Heart left ventricle (tissue), 16 donors: ENCODE measurements at places on chromosomes 13 and 19. TPM values are rescaled to one million over a fixed set of nuclear protein-coding genes. Genes with fewer than 3 reads are reported as not detected.

GRCh38 chr19:12838182-12838885 lies at the start of gene MAST1:
MAST1 (plus strand) TSS chr19:12838515; CDS start chr19:12838573, 58 bp downstream.
- DNase-seq, result no peak

DNA sequence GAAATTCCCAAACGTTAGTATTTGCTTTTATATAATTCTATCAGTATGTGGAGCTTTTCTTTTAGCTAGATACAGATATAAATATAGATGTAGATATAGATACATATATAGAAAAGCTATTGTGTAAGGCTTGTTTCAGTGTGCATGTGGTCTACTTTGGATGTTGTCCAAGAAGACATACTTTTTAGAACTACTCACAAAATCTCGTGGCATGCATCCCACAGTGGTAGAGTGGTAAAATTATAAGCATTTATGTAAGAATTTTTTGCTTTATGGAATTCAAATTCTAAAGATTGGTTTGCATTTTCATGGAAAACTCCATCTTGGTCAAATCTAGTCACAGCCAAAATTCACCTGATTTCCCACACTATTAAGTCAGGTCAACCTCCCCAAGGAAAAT lies 880.4 kb downstream of the EFNB2 start:
- DNase-seq, result no peak

DNA sequence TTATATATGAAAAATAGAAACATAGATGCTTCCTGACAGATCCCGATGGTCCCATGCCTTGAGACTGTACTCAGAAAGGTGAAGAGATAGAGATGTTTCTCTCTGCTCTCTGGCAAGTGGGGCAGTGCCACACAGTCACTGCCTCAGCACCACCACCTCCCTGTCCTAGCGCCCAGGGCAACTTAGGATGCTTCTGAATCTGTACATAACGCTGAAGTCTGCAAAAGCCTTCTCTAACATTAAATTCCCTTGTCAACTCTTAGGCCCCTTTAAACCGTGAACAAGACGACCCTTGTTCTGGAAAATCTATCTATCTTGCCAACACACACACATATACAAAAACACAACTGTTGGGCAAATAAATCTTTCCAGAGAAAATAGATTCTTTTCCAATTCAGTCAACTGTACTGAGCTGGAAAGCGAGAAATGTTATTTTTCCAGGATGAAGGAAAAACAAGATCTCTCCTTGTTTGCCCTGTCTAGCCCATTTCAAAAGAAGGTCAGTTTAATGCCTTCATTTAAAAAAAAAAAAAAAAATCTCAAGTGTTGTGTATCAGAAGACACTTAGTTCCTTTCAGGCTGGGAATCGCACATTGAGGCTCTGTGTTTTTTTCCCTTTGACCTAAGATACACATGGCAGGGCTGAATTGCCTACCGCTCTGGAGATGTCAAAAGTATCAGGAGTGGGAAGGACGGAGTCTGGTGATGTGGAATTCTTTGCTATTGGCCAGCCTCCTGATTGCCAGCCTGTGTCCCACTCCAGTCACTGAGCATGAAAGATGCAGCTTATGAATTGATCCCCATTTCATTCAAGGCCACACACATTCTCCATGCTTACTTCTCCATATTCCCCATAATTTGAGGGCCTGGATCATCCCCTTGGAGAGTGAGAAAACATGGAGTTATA lies 241.4 kb downstream of the LACC1 start:
- DNase-seq, result no peak

GRCh38 chr13:114111577-114111976 lies 20.8 kb downstream of the RASA3 start:
- no peak for DNase-seq

GRIN3B gene
- not detected for total RNA-seq

DNA sequence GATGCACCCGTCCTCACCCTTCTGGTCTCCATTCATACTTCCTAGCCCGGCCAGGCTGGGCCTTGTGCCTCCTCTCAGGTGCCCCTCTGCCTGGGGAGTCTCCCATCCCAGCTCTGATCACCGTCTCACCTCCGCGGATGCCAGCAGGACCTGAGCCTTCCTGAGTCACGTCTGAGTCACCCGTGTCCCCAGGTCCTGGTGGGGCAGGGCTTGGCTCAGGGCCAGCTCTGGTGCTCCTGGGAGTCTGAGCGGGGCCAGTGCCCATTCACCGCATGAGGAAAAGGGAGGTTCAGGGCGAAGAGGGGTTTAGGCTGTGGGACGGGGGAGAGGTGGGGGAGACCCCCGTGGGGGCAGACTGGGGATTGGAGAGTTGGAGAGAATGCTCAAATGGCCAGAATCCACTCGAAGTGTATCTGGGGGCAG lies 593 bp downstream of the ATP8B3 start:
- peak; percentile 82 for DNase-seq

- DNase-seq, result no peak
These were observed 5.7 kb upstream of the THSD1 start for GRCh38 chr13:52411629-52412028.

- DNase-seq, result no peak
These were observed 94.7 kb downstream of the CDADC1 start for GRCh38 chr13:49342454-49342853.

ADPRHL1 gene
- 608 TPM for total RNA-seq

DNA sequence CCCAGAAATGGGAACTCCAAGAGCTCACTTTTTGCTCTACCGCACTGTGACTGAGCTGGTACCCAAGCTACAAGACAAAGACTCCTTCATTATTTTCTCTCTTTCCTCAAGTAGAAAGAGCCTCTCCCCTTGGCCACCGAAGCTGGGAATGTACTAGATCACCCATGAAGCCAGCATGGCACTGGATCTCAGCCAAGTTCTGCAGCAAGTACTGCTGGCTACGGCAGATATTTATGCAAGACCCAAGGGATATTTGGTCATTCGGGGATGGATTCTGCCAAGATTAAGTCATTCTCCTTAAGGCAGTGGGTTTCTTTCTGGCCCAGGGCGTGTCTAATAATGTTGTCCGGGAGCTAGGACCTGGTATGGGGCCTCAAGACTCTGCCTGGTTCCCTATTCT lies 633.5 kb downstream of the SLITRK1 start:
- no peak for DNase-seq

IL12RB1 gene
- total RNA-seq, result not detected

DNA sequence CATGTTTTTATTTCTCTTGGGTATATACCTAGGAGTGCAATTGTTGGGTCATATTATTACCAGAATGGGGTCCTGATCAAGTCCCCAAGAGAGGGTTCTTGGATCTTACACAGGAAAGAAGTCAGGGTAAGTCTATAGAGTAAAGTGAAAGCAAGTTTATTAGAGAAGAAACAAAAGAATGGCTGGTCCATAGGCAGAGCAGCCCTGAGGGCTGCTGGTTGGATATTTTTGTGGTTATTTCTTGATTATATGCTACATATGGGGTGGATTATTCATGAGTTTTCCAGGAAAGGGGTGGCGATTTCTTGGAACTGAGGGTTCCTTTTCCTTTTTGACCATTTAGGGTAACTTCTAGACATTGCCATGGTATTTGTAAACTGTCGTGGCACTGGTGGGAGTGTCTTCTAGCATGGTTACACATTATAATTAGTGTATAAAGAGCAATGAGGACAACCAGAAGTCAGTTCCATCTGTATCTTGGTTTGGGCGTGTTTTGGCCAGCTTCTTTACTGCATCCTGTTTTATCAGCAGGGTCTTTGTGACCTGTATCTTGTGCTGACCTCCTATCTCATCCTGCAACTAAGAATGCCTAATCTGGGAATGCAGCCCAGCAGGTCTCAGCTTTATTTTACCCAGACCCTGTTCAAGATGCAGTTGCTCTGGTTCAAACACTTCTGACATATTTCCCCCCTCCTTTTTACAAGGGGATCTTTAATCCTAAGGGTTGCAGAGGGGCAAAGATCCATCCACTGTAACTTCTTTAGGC lies 41.1 kb downstream of the CEACAM1 start:
- DNase-seq, result no peak

- DNase-seq, result no peak
These were observed 26.3 kb downstream of the EPS15L1 start for GRCh38 chr19:16445238-16446107.

DNA sequence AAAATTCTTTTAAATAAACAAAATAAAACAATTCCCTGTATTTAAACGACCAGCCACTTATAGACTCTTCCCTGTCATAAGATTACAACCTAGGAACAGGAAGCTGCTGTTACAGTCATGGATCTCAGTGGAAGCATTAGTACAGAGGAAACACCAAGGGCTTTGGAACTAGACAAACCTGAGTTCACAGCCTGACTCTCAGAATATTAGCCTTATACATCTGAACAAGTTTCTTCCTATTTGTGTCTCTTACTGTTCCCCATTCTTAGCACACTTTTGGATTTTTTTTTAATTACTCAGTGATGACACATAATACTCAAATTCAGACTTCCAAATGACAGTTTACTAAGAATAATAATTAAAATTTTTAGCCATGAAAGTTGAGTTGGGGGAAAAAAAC lies 46.1 kb downstream of the ZDHHC20 start:
- no peak for DNase-seq

- DNase-seq, result peak; percentile 64
These were observed 3.7 kb downstream of the HRC start for GRCh38 chr19:49151267-49152118.

DNA sequence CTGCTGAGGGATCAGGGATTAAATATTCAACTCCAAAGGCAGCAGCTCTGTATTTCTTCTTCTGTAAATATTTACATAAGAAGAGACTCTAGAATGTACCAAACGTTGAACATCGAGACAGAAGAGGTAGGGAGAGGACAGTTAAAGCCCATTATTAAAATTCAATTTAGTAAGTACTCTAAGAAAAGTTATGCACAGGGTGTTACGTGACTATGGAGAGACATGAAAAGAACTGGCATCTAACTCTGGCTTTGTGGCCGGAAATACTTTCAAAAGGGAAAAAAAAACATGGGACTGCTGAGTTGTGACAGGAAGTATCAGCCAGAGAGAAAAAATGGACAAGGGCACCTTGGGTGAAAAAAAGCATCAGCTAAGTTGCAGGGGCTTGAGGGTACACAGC lies 36.7 kb downstream of the LNX2 start:
- no peak for DNase-seq

DNA sequence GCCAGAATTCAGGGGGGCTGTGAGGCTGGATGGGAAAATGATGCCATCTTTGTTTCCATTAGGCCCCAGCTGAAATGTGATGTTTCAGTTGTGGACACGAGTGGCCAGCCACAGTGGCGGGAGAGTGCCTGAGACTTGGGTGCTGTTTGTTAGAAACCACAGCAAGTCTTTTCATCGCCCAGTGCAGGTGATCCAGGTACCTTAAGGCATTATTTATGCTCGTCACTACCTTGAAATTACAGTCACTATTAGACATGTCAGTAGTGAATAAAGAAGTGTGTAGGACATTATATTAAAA lies 82.5 kb upstream of the TM9SF2 start:
- no peak for DNase-seq

DNA sequence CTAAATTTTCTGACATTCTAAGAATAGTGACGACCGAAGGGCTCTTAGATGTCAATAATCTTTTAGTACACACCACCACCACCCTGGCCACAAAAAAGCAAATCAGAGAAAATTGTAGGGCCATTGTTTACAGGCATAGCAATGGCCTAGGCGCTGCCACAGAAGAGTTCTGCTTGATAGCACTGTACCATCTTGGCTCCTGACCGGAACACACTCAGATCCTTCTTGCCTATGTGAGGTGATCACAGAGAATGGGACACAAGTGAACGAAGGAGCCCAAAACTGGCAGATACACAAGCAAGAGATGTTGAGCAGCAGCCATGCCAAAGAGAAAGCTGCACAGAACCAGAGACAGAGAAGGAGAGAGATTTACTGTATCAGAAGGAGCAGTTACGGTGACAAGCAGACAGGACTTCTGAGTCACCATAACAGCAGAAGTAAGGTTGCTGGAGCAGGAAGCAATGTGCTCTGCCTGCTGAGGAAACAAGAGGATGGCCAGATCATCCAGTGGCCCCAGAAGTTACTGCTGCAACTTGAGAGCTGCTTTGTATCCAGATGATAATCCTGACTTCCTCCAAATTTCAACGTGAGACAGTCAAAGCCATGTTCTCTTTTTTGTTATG lies 105.2 kb downstream of the SLITRK6 start:
- no peak for DNase-seq

DNA sequence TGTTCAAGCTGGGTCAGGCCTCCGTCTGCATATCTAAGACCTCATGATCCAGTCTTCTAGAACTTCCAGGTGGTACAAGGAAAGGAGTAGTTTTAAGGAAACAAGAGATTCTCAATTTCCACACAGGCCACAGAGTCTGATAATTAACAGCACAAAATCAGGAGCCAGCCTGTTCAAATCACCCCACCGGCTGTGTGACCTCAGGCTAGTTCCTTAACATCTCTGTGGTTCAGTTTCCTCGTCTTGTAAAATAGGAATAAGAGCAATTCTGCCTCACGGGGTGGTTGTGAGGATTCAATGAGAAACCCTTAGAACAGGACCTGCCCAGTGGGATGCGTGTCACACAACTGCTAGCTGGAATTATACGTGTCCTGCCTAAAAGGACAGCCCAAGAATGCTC lies 25.6 kb downstream of the FCGBP start:
- DNase-seq, result no peak

DNA sequence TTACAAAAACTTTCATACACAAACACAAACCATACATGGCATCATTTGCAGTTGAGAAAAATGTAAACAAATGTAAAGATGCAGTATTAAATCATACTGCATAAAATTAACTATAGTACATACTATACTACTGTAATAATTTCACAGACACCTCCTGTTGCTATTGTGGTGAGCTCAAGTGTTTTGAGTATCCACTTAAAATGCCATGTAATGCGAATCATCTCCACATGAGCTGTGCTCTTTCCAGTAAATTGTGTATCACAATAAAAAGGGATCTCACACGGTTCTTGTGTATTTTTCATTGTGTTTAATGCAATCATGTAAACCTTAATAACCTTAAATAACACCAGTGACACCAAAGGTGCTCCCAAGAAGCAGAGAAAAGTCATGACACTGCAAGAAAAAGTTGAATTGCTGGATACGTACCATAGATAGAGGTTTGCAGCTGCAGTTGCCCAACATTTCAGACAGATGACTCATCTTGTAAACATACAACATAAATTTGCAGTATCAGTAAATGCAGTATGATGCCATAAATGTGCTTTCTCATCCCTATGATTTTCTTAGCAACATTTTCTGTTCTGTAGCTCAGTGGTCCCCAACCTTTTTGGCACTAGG lies 166.6 kb downstream of the RAP2A start:
- DNase-seq, result no peak

DNA sequence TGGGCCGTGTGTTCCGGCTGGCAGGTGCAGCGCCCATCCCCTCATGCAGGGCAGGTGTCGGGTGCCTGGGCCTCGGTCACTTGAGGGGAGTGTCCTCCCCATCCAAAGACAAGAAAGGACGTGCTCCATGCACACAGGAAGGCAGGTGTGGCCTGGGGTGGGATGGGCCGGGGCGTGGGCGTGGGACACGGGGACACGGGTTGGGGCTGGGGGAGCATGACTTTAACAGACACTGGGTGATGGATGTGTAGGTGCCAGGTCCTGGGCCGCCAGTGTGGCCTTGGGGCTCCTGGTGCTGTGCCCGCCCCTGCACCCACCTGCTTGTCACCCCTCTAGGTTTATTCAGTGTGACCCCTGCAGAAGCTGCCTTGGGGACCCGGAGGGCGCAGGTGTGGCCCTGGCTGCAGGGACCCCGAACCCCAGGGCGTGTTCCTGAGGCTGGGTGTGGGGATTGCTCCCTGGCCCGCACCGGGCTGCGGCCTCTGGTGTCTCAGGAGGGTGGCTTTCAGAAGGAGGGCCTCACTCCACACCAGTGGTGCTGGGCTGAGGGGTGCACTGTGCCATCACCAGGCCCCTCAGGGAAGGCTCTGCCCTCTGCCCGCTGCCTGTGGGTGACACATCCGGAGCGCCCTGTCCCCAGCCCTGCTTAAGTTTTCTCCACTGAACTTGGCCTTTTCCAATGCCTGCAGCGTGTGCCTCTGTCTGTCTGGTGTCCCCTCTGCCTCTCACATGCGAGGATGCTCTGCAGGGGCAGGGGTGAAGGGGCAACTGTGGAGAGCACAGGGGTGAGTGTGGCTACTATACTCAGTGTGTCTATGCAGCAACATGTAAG lies 5.2 kb downstream of the TMEM255B start:
- peak; percentile 51 for DNase-seq
